ENCODE measurements at places on chromosomes 13 and 19. TPM values are rescaled to one million over a fixed set of nuclear protein-coding genes. Genes with fewer than 3 reads are reported as not detected.

Gene ZNF230
- total RNA-seq = 3.4 TPM

Gene MYO16
- under 0.01 TPM for total RNA-seq

Gene CDX2
- total RNA-seq = not detected

Gene RGCC
- total RNA-seq = 23.0 TPM

Gene ZNF296
- total RNA-seq = 0.40 TPM

Gene UGGT2
- 56.4 TPM for total RNA-seq

All from thoracic aorta endothelial cell (primary cell).